Activated CD4-positive, CD25-positive, alpha-beta regulatory T cell treated with anti-CD3 and anti-CD28 coated beads, Interleukin-2, amount 50 U/mL, for 24 hours (primary cell): ENCODE measurements at places on chromosomes 4 and X.

DNA sequence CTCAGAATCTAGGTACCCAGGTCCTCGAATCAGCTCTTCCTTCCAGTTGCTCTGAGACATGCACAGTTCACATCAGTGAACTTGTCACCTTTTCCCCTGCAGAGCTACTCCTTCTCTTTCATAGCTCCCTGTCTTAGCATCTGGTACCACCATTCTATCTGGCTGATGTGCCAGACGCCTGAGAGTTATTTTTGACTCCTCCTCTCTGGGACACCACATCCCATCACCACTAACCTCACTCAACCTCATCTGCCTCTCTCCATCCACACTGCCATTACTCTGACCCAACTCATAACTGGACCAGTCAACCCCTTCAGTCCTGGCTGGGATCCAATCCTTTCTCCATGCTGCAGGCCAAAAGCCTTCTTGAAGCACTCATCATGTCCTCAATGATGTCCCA lies 44.5 kb downstream of the SLC2A9 start:
- ATAC-seq: no peak

DNA sequence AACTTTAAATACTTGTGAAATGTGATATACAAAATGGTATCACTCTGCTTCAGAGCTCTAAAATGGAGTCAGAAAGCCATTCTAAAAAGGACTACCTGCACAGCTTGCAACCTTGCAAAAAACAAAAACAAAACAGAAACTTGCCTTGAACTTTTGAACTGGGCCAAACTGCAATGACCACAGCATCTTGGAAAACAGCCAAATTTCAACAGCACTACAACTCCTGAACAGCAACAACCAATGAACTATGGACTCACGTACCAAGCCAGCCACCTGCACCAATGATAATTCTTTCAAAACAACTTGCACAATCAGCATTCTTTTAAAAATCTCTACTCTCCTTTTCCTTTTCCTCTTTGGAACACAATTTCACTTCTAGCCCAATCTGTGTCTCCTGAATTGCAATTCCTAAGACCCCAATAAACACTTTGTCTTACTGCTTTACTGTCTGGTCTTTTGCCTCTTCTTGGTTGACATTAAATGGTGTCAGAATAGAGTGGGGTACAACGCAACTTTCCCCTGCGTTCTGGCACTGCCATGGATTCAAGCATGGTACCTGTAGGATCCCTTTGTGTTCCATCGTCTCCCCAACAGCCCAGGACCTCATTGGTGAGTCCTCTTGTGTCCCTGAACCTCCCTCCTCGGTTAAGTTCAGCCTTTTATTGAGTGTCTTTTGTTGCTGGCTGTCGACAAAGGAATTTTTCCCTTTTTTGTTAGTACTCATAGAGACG lies 35.7 kb upstream of the FMR1 start:
- ATAC-seq: no peak

DNA sequence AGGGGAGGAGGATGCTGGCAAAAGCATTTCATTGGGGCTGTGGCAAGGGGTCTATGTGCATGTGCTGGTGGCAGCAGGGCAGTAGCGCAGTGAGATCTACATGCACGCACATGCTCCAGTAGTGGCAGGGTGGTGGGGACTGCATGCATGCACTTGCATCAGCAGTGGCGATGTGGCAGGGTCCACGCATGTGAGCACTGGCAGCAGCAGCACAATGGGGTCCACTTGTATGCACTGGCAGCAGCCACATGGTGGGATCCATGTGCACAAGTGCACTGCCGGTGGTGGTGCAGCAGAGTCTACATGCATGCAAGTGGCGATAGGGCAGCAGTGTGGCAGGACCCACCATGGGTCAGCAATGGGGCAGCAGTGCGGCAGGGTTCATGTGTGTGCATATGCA lies 233.1 kb downstream of the THOC2 start:
- ATAC-seq: no peak

DNA sequence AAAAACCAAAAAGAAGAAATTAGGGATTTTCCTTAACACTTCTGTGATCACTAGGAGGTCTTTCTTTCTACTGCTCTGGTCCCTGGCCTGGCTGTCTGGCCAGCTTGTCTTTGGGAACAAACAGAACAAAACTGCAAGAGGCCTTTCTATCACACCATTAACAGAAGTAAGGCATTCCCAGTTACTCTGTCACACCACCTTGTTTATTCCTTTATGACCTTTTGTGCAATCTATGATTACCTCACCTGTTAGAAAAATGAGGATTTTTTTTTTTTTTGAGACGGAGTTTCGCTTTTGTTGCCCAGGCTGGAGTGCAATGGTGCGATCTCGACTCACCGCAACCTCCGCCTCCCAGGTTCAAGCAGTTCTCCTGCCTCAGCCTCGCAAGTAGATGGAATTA lies 3.0 kb downstream of the METAP1 start:
- ATAC-seq: no peak

DNA sequence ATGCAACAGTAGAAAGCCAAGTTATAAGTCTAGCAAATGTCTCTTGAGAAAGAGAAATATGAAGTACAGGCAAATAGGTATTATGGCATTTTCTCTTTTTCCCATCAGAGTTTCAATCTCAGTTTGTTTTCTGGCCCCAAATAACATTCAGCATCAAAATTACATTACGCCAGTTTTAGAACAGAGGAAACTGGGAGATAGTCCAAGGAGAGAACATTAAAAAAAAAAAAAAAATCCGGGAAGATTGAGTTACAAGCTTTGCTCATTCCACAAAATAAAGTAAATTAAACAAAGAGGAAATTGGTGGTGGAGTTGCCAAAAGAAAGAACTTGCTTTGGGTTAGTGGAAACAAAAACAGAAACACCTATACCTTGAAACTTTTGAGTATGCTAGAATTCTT lies 50.4 kb upstream of the IL13RA2 start:
- ATAC-seq: no peak
